Thymus (tissue), 14 donors: ENCODE measurements at places on chromosomes 12 and 14. TPM values are rescaled to one million over a fixed set of nuclear protein-coding genes. Genes with fewer than 3 reads are reported as not detected.

The CBLN3 gene
- total RNA-seq: 2.8 TPM

The GPR84 gene
- total RNA-seq: 0.57 TPM

- no peaks in the 10 kb centered on the region for H3K27me3 ChIP-seq
- H3K4me1 ChIP-seq: no peaks in the 10 kb centered on the region
- no peaks in the 10 kb centered on the region for H3K36me3 ChIP-seq
These were observed 62.5 kb upstream of the PYGL start for GRCh38 chr14:51006781-51007211.

The ABHD4 gene
- 3.4 TPM for total RNA-seq

- DNase-seq: no peak
- no peak overlapping the region for H3K27ac ChIP-seq
- no peak overlapping the region for H3K4me3 ChIP-seq
- H3K27me3 ChIP-seq: no peaks in the 10 kb centered on the region
- no peaks in the 10 kb centered on the region for H3K4me1 ChIP-seq
These were observed 123.4 kb downstream of the PTPRQ start for GRCh38 chr12:80567401-80567800.

- H3K27ac ChIP-seq: no peak overlapping the region
- DNase-seq: no peak
- H3K27me3 ChIP-seq: no peaks in the 10 kb centered on the region
- H3K4me3 ChIP-seq: no peak overlapping the region
These were observed 128.3 kb downstream of the SAMD4A start for GRCh38 chr14:54695196-54695595.

GRCh38 chr14:91270619-91271018 lies 26.1 kb upstream of the GPR68 start:
- H3K36me3 ChIP-seq: peaks cover 43% of the 10 kb centered on the region
- no peak overlapping the region for H3K27ac ChIP-seq
- H3K27me3 ChIP-seq: no peaks in the 10 kb centered on the region
- no peak for DNase-seq
- H3K4me1 ChIP-seq: no peaks in the 10 kb centered on the region
- no peak overlapping the region for H3K4me3 ChIP-seq

DNA sequence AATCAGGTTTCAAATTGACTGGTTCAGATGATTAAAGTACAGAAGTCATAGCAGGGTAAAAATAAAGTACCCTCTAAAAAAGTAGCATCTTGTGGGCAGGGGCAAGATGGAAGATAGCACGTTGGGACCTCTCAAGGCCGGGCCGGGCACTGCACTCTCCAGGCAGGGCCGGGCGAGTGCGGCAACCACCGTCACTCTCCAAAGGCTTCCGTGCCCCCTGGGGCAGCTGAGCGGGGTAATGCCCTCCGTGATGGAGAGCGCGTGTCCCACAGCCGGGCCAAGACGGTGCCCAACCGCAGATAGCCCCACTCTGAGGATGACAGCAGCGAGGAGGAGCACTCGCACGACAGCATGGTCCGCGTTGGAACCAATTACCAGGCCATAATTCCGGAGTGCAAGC lies 8.6 kb upstream of the PLXNC1 start:
- no peak for DNase-seq
- H3K4me3 ChIP-seq: no peak overlapping the region
- H3K4me1 ChIP-seq: no peaks in the 10 kb centered on the region
- peaks cover 3% of the 10 kb centered on the region for H3K27me3 ChIP-seq

DNA sequence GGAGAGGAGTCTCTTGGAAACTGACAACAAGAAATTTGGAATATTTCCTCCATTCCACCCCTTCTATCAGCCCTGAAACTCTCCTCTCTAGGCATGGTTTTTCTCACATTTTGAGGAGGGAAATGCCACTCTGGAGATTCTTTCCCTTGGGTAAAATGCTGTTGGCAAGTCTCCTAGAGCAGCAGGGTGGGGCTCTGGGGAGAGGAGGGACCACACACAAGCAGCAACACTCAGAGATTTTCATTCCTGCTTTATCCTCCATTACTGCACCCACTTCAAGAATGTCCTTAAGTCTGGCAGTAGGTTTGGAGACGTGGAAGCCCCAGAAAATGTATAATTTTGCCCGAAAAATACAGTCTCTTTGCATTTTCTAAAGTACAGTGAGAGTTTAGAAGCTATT lies 130.8 kb upstream of the FLRT2 start:
- H3K4me1 ChIP-seq: no peaks in the 10 kb centered on the region
- DNase-seq: no peak
- no peak overlapping the region for H3K4me3 ChIP-seq
- H3K27ac ChIP-seq: no peak overlapping the region
- no peaks in the 10 kb centered on the region for H3K27me3 ChIP-seq
